GM10248 (cell line): ENCODE measurements at places on chromosomes 12 and 14.

DNA sequence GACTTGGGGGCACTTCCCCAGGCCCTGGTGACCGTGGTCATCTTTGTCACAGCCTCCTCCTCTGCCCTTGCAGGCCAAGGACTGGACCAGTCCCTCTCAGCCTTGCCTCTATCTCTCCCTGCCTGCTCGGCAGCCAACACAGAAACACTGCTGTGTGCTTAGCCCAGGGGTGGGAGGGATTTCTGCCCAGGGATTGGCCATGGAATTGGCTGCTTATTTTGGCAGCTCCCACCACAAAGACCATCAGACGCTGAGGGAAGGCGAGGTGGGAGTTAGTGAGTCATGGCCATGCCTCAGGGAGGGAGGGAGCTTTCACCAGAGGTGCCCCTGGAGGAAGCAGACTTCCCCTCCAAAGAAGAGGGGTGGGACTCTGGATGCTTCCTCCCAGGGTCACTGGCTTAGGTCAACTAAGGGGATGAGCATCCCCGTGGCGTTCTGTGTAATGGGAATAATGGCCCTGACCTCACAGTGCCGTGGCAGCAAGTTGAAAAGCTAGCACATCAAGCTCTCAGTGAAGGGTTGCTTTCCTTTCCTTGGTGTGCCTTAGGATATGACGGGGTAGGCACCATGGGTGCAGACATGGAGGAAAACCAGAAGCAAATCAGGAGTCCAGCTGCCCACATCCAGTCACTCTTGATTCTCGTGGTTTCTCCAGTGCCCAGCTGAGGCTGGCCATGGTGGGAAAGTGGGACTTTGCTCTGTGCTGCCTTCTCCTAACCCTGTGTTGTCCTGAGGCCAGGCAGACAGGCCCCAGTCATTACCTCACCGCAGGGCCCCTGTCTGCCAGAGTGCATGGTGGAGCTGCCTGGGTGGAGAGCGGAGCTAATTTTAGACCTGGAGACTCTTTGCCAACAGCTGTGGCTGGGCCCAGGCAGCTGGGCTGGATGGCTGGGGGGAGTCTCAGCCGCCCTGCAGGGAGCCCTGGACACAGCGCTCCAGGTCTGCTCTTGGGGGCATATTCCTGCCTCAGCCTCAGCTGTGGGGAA is 21.4 kb downstream of the B4GALNT3 start:
- no peak for DNase-seq

DNA sequence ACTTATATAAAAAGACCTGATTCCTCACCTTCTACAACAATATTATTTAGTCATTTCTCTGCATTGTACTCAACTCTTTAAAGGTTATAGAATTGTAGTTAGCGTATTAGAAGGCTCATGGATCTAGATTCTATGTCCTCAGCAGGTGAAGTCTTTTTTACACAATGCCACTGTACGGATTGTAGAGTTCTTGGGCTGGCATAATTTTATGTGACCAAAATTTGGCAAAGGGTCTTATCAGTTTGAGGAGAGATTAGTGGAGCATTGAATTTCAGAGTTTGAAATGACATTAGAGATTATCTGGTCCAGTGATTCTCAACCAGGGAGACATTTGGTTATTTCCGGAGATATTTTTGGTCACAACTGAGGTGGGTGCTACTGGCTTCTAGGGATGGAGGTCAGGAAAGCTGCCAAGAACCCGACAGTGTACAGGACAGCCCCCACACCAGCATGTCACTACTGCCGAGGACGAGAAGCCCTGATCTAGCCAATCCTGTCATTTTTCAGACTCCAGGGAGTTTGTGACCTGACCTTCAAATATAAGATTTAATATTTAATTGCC is 63.9 kb downstream of the BICD1 start:
- no peak for DNase-seq

DNA sequence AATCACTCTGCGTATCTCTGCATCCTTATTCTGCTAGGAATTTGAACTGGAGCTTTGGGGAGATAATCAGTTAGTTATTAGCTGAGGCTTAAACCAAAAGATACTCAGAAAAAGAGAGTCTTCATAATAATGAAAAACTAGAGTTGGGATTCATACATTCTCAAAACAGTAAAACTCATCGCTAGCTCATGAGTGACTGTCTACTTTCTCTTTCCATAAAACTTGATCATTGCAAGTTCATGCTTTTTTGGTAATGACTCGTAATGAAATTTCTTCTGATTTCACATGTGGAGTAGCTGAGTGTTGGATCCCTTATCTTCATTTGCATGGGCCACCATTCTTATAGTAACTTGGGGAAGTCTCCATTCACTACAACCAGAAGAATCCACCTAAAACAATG is 397.7 kb downstream of the PDZRN4 start:
- DNase-seq, result no peak

DNA sequence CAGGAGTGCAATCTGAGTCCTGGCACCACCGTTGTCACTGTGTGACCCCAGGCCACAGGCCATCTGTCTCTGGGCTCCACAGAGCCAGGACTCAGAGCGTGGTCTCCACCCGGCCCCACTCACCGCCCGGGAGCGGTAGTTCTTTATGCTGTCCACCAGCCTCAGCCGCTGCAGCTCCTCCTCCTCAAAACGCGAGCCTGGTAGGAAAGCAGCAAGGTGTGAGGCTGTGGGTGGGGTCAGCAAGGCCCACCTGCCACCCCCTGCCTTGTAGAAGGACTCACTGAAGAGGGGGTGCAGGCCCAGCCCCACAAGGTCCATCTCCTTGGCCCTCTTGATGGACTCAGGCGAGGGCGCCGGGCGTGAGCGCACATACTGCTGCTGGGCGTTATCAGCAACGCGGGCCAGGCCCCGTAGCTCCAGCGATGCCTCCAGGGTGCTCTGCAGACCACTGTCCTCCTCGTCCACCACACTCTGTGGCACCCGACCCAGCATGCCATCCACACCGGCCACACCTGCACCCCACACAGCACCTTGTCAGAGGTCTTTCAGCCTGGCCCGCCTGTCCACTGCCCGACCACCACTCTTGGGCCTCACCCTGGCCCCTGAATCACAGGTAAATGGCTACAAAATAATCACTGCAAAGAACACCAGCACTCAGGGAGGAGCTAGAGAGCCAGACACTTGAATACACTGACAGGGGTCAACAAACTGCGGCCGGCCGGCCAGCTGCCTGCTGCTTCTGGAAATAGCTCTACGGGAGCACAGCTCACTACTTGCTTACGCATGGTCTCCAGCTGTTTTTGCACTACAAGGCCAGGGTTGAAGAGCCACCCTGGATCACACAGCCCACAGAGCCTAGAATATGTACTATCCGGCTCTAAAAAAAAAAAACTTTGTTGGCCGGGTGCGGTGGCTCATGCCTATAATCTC is 16.3 kb downstream of the CFAP73 start:
- no peak for DNase-seq

DNA sequence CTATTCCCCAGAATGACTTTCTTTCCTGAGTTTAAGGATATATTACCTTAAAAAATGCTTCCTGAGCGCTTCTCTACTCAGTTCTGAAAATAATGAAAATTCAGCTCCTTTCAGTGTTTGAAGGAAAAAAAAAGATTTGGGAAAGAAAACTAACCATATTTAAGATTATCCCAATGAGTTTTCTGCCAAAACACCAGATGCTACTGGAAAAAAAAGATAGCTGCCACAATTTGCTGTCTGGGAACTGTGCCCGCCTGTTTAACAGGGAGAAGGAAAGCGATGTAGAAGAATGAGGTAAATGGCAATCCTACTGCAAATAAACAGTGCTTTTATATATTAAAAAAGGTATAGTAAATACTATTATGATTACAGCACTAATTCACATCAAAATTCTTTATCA is 367.6 kb upstream of the PRICKLE1 start:
- no peak for DNase-seq

DNA sequence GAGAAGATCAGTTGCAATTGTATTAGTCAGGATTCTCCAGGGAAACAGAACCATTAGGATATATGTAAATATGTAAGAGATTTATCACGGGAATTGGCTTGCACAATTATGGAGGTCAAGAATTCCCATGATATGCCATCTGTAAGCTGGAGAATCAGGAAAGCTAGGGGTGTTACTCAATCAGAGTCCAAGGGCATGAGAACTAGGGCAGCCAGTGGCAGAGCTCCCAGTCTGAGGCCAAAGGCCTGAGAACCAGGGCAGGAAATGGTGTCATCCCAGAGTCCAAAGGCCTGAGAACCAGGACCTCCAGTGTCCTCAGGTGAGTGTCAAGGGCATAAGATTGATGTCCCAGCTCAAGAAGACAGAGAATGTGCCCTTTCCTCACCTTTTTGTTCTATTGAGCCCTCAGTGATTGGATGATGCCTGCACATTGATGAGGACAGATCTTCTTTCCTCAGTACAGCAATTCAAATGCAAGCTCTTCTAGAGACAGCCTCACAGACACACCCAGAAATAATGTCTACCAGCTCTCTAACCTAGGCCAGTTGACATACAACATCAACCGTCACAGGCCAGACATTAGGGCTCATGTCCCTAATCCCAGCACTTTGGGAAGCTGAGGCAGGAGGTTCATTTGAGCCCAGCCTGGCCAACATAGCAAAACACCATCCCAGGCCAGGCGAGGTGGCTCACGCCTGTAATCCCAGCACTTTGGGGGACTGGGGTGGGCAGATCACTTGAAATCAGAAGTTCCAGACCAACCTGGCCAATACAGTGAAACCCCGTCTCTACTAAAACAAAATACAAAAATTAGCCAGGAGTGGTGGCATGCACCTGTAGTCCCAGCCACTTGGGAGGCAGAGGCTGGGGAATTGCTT is 34.9 kb upstream of the ZNF740 start:
- DNase-seq, result no peak

GRCh38 chr14:105388110-105388951 is 10.0 kb upstream of the TEX22 start:
- no peak for DNase-seq

GRCh38 chr12:59600171-59600570 is 4.3 kb downstream of the SLC16A7 start:
- DNase-seq, result no peak

DNA sequence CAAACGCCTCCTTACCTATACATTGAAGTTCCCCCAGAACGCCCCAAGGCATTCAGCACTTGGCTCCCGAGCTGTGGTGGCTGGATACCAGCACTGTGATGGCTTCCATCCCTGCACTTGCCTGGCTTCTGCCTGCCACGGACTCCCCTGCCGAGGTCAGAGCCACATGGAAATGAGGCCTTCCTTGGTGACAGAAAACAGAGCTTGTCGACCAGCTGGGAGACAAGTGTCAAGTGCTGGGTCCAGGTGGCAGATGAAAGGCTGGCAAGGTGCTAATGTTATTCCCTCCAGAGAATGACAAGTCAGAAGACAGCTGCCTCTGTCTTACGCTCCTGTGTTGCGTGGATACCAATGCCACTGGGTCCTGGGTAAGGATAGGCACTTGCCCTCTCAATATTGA is 26.2 kb upstream of the GNG2 start:
- no peak for DNase-seq

GRCh38 chr12:62726471-62726980 is 208.4 kb downstream of the PPM1H start:
- DNase-seq, result no peak

DNA sequence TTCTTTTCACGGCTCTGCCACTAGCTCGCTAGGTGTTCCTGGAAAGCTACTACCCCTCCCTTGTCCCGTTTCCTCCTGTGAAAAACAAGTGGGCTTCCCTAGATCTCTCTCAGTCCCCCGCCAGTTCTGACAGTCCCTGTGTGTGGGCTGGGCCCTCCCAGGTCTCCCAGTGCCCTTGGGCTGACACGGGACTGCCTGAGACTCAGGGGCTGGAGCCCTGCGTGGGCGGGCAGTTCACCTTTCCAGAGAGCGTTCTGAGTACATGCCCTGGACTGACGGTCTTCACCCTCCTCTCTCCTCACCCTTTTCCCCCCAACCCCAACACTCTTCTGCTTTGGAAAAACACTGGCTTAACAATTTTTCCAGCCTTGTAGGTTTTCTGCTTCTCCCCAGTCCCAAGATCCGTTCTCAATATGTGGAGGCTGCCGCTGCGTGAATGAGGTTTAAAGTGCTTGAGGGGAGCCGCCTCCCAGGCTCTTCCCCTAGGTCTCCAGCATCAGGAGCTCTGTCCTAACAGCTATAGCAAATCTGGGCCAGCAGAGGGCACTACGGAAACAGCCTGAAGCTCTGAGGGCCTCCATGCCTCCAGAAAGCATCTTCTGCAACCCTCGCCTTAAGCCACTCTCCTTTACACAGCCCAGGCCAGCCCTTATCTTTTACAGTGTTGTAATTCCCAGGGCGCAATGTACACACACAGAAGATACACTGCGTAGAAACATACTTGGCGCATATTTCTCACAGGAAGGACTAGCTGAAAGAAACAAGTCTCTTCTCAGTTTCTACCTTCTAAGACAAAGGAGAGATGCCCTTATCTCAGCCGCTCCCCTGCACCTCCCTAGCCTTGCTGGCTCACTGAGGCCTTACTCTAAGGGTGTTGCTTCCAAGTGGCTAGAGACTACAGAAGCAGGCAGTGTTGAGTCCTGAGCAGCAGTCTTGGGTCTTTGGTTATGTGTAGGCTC is 10.4 kb upstream of the DCD start:
- DNase-seq, result peak; percentile 75

DNA sequence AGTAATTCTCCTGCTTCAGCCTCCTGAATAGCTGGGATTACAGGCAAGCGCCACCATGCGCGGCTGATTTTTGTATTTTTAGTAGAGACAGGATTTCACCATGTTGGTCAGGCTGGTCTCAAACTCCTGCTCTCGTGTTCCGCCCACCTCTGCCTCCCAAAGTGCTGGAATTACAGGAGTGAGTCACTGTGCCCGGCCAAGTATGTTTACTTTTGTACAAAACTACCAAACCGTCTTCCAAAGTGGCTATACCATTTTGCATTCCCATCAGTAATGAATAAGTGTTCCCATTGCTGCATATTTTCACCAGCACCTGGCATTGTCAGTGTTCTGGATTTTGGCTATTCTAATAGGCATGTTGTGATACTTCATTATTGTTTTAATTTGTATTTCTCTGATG is 8.4 kb upstream of the KRT6A start:
- DNase-seq, result no peak

DNA sequence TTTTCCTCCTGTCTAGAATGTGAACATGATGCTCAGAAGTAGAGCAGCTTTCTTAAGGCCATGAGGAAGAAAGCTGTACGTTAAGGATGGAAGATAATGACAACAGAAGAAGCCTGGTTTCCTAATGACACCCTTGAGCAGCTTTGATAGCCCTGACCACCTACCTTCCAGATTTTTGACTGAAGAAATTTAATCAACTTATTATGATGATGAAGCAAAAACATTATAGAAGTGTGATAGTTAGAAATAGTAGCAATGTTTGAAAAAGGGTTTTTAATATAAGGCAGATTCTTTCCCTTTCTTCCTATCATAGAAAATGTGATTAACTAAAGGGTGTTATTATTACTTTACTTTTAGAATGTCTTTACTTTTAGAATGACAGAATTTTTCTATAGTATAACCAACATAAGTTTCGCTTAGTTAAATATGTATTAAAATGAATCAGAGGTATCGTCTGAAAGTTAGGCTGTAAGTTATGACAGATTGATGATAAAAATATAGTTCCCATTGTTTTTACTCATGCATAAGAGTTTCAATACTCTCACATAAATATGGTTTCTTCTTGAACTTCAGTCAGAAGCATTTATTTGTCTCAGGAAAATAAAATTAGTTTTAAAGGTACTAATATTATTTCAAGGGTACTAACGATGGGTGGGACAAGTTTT is 50.1 kb upstream of the PPFIA2 start:
- no peak for DNase-seq
